ENCODE measurements at places on chromosomes 7 and 10. TPM values are rescaled to one million over a fixed set of nuclear protein-coding genes. Genes with fewer than 3 reads are reported as not detected.

Gene TACR2
- total RNA-seq: not detected

Gene C7orf33
- not detected for total RNA-seq

Gene ARPC1A
- 185 TPM for total RNA-seq

Gene PILRB
- total RNA-seq: 19.9 TPM

Gene H2BK1
- total RNA-seq: not detected

Gene HILPDA
- 12.4 TPM for total RNA-seq

Gene PARG
- 36.4 TPM for total RNA-seq

Gene GNAT3
- total RNA-seq: not detected

Gene OR2A5
- not detected for total RNA-seq

Gene SNX10
- 5.4 TPM for total RNA-seq

Gene SLC39A12
- not detected for total RNA-seq

Gene MBL2
- not detected for total RNA-seq

All from astrocyte (in vitro differentiated cells and primary cell).